SK-N-SH treated with all-trans-retinoic acid at 6 μM for 48 hours (cell line): ENCODE measurements at places on chromosomes 4 and X.

GRCh38 chr4:6964858-6965257 is 55.2 kb downstream of the TBC1D14 start:
- no peak for ATAC-seq

DNA sequence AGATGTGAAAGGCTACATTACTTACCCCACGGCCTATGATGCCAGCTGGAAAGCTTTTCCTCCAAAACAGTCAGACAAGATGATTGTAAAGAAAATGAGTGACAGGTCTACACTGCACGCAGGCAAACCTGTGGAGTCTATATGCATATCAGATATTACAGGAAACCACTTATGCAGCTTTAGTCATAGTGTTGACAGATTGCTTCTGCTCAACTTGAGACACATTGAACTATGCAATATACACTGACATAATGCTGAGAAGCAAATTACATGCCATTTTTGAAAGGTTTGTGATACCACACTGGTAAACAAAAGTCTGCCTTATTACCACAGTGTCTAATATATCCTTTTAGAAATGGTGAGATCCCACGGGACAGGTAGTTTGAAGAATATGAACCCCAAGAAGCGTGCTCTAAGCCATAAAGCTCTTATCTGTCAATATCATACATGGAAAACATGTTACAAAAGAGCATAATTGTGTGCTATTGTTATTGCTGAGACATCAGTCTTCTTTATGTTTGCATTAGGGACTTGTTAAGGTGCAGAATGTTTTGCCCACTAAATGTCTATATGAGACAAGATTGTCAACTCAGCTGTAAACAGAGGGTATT is 1835.8 kb upstream of the TENM3 start:
- ATAC-seq, result no peak

GRCh38 chr4:121192480-121192879 is 28.4 kb upstream of the TNIP3 start:
- ATAC-seq, result peak; percentile 60; the same call in 2 of the 3 replicates

DNA sequence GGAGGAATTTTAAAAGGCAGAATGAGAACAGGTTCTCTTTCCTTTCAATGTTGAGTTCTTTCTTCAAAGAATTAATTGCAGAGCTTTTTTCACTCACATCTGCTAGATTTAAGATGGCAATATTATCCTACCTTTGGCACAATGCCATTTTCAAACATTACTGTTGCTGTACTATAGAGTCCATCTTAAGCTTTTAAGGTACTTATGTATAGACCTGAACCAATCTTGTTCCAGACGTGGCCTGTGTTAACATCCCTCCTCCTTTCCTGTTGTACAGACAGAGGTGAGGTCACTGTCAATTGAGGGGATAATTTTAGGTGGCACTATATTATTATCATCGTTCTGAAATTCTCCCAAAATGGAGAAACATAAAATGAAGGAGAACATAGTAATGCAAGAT is 53.0 kb upstream of the MYOZ2 start:
- ATAC-seq, result no peak

DNA sequence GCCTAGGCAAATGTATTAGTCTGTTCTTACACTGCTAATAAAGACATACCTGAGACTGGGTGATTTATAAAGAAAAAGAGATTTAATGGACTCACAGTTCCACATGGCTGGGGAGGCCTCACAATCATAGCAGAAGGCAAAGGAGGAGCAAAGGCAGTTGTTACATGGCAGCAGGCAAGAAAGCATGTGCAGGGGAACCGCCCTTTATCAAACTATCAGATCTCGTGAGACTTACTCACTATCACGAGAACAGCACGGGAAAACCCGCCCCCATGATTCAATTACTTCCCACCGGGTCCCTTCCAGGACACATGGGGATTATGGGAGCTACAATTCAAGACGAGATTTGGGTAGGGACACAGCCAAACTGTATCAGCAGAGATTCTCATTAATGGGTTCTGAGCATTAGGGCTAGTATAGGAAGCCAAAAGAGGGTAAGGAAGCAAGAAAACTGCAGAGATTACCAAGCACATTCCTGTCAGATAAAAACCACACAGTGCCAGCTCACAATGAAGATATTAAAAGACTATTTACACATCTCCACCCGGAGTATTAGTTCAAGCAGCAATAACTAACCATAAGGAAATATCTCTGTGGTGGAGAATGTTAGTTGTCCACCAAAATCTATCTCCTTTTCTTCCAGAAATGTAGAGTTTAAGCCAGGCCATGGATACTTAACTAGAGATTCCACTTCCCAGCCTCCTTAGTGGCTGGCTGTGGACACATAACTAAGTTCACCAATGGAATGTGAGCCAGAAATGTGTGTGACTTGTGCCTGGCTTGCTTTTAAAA is 61.2 kb upstream of the HOPX start:
- ATAC-seq, result no peak

- ATAC-seq, result no peak
Measured at GRCh38 chr4:116015549-116015948, 902.1 kb upstream of the NDST4 start.

DNA sequence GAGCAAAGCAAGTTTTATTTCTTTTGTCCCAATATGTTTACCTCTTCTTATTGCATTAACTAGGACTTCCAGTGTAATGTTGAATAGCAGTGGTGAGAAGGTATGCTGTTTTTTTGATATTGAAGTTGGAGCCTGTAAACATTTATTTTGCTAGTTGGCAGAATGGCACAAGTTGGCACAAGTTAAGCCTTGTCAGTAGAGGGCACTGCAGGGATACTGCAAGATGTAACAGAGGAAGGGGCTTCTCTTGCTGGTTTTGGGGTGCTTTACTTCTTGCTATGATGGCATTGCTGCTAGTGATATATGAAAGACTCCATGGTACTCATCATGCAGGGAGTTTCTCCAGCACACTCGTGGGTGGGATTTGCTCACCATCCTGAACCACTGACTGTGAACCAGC is 327.3 kb upstream of the ARX start:
- ATAC-seq, result no peak

- no peak for ATAC-seq
Measured at GRCh38 chrX:20364238-20364637, 97.5 kb upstream of the RPS6KA3 start.
